ENCODE measurements at places on chromosomes 6 and 20.

DNA sequence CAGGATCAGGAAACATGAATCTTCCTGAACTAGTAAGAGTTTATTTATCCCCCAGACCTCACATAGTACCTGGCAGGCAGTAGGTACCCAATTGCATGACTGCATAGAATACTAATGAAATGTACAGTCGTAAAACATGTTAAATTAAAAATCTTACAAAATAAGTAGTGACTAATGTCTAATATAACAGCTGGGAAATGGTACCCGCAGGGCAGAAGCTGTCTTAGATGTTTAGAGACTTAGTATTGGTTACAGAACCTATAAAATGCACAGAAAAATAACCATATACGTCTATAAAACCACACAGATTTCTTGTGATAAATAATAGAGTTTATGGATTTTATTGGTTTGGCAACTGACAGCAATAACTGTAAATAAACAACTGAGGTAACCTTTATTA is 139.1 kb upstream of the GMDS start:
- DNase-seq, result no peak

- DNase-seq, result no peak
Measured at GRCh38 chr20:58889798-58890517, 37.4 kb downstream of the GNAS start.

GRCh38 chr6:42201382-42201781 is 6.6 kb upstream of the GUCA1B start:
- no peak for DNase-seq

- DNase-seq, result no peak
Measured at GRCh38 chr6:52893803-52894202, 15.7 kb downstream of the GSTA3 start.

- DNase-seq, result no peak
Measured at GRCh38 chr6:166656230-166657151, 29.4 kb upstream of the RPS6KA2 start.

DNA sequence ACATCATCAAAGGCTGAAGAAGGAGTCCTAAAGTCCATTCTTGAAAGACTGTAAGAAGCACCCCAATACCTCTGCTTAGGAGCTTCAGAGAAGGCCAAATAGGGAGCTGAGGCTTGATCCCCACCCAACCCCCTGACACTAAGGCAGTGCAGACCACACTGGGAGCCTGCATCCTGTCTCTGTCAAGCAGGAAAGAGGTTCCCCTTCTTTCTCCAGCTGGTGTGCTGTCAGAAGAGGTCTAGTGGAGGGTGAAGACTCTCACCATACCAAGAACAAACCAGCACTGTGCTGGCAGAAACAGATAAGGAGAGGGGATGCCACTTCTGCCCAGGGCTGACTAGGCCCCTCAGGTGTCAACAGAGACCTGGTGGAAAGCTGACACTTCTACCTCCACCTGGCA is 19.9 kb downstream of the GZF1 start:
- no peak for DNase-seq

DNA sequence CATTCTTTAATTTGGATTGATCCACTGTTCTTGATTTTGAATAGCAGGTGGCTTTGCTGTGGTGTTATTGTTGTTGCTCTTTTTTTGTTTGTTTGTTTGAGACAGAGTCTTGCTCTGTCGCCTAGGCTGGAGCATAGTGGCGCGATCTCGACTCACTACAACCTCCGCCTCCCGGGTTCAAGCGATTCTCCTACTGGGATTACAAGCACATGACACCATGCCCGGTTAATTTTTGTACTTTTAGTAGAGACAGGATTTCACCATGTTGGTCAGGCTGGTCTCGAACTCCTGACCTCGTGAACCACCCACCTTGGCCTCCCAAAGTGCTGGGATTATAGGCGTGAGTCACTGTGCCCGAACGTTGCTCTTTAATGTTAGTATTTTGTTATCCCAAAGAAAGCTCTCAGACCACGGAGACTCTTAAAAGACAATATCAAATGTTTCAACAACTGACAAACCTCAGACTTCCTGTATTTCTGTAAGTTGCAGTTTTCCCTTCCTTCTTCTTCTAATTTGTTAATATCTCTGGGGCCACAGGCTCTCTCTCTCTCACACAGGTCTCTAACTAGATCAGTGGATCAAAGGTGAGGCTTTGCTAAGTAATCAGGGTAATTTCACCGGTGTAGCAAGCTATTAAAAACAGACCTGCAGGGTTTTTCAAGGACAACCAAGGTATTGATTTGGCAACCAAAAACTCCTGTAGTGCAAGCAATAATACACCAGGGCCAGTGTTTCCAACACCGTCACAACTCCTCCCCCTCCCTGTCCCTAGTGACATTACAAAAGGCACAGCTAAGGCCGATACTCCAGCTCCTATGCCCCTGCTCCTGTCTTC is 48.8 kb upstream of the ZNF217 start:
- DNase-seq, result peak; percentile 7

DNA sequence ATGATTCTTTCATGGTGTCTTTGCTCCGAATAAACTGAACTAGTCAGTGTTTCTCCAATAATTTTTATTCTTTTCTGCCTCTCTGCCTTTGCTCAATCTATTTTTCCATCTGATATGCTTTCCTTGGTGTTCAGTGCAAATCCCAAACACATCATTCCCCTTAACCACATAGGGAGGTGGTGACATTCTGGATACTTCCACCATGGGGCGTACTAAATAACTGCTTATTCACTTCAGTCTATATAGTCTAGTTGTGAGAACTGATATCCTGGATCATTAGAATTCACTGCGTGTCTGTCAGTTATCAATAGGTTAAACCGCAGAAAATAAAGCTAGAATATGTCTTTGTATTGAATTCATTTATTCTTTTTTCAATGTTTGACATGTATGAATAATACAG is 83.1 kb downstream of the KCNQ5 start:
- no peak for DNase-seq

DNA sequence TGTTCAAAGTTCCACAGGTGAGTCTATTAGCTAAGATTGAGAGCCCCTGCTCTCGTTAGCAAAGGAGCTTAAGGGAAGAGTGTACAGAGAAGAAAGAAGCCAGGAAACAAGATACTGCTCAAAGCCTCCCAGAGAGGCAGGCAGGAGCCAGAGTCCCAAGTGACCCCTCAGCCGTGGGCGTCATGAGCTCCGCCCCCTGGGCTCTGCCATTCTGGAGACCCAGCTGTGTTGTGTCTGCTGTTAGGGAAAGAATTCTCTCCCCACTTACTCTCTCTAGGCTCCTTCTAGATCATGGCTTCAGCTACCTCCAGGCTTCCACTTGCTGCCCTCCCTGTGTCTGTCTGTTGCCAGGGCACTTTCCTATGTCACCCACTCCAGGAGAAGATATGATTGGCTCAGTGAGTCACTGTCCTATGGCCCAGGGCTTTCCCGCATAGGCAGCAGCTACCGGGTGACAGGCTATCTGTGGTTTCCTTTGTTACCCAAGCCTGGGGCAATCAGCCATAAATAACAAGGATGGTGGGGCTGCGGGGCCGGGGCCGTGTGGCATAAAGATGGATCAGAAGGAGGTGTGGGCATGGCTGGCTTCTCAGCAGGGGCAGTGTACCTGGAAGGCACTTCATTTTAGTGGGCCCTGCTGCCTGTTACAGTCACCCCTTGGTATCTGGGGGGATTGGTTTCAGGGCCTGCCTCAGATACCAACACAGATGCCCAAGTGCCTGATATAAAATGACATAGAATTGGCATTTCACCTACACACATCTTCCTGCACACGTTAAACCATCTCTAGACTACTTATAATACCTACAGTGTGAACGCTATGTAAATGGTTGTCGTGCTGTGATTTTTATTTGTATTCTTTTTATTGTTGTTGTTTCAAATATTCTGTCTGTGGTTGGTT is 118.9 kb downstream of the ARMC2 start:
- no peak for DNase-seq

DNA sequence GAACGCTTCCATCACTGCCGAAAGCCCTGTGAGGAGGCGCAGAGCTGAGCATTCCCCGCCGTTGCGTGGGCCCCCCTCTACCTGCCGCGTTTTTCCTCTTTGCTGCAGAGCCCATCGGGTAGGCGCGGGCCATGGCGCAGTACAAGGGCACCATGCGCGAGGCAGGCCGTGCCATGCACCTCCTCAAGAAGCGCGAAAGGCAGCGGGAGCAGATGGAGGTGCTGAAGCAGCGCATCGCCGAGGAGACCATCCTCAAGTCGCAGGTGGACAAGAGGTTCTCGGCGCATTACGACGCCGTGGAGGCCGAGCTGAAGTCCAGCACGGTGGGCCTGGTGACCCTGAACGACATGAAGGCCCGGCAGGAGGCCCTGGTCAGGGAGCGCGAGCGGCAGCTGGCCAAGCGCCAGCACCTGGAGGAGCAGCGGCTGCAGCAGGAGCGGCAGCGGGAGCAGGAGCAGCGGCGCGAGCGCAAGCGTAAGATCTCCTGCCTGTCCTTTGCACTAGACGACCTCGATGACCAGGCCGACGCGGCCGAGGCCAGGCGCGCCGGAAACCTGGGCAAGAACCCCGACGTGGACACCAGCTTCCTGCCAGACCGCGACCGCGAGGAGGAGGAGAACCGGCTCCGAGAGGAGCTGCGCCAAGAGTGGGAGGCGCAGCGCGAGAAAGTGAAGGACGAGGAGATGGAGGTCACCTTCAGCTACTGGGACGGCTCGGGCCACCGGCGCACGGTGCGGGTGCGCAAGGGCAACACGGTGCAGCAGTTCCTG is 693 bp downstream of the FAM50B start:
- no peak for DNase-seq

DNA sequence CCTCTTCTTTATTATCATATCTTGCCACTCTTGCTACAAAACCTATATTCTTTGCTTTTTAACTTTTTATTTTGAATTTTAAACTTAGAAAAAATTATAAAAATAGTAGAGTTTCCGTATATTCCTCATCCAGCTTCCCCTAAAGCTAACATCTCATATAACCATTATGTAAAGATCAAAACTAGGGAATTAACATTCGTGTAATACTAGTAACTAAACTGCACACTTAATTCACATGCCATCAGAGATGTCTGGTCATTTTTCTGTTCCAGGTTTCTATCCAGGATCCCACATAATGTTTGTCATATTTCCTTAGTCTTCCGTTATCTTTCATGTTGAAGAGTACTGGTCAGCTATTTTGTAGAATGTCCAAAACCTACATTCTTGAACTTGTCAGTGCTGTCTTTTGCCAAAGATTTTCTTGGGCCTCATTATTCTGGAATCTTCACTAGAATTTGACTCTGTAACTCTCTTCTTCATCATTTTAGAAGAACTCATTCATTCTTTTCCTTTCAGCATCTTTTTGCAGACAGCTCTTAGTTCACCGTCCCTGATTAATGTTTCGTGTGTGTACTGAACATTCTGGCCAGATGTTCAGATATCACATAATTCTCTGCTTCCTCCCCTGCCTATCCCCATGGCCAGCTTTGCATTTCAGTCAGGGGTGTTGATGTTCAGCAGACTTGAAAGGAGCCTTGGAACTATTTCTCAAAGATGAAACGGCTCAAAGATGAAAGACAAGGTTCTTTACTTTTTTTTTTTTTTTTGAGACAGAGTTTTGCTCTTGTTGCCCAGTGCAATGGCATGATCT is 9.4 kb downstream of the CTNNBL1 start:
- no peak for DNase-seq

- DNase-seq, result no peak
Measured at GRCh38 chr20:20473657-20474056, 105.8 kb downstream of the INSM1 start.

DNA sequence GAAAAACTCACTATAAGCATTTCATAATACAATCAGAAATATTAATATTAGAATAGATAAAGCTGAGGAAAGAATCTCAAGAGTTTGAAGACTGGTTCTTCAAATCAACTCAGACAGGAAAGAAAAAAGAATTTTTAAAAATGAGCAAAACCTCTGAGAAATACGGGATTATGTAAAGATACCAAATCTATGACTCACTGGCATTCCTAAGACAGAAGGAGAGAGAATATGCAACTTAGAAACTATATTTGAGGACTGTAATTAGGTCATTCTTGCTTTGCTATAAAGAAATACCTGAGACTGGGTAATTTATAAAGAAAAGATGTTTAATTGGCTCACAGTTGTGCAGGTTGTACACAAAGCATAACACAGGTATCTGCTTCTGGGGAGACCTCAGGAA is 665.1 kb downstream of the RNF144B start:
- no peak for DNase-seq

GRCh38 chr6:30542404-30542725 is 13.9 kb downstream of the GNL1 start:
- DNase-seq, result no peak

- no peak for DNase-seq
Measured at GRCh38 chr20:64077876-64078551, 1.3 kb downstream of the RGS19 start.

All from activated CD8-positive, alpha-beta memory T cell treated with anti-CD3 and anti-CD28 coated beads for 4 hours (primary cell).